ENCODE measurements at places on chromosomes 16 and 17.

DNA sequence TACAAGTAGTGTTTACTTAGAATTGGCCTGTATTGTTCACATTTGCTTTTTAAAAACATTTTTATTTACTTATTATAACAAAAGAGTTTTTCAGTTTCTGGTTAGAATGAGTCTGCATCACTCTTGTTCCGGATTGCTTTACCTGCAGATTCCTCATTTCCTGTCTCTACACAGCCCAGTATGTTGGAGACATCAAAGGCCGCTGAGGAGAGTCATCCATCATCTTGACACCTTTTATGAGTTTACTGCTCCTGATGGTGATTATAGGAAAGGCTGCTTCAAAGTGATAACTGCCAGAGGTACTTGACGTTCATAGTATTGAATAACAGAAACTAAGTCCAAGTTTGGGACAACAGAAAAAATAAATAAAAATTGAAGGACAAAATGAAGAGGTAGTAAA, 490.5 kb upstream of the CA10 start:
- no peak for DNase-seq

DNA sequence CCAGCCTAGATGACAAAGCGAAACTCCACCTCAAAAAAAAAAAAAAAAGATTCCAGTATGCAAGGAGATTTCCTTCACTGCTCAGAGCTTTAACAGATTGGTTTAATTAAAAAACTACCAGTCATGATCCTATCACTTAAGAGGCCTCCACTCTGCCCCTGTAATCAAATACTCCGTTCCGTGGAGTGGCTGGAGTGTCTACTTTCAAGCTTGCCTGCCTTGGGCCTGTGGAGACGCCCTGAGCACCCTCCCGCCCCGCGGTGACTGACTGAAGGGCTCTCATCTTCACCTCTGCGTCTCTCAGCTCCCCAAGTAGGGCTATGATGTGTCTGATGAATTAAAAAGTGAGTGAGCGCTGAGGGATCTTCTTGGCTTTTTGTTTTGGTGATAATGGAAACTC, 25.3 kb upstream of the TRPV3 start:
- DNase-seq = no peak

- no peak for DNase-seq
Observed at GRCh38 chr16:23408823-23409298, 44.1 kb downstream of the COG7 start.

- no peak for DNase-seq
Observed at GRCh38 chr17:34665150-34665806, 85.9 kb downstream of the TMEM132E start.

DNA sequence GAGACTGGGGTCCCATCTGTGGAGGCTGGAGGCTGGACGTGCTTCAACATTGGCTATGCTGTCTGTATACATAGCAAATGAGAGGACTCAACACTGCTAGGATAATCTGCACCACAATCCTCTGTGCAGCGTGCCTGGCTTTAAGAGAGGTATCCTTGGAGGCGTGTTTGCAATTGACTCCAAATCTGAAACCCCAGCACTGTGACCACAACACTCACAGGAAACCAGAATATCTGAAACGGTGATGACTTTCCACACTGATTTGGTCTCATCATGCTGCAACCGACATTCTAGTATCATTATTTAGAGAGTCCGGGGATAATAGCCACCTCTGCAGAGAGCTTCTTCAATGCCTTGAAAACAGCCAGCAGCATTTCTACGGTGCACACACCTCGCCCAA, 35.1 kb downstream of the TLE7 start:
- DNase-seq = no peak

- DNase-seq = no peak
Observed at GRCh38 chr17:44379887-44380286, 9.6 kb downstream of the ITGA2B start.

DNA sequence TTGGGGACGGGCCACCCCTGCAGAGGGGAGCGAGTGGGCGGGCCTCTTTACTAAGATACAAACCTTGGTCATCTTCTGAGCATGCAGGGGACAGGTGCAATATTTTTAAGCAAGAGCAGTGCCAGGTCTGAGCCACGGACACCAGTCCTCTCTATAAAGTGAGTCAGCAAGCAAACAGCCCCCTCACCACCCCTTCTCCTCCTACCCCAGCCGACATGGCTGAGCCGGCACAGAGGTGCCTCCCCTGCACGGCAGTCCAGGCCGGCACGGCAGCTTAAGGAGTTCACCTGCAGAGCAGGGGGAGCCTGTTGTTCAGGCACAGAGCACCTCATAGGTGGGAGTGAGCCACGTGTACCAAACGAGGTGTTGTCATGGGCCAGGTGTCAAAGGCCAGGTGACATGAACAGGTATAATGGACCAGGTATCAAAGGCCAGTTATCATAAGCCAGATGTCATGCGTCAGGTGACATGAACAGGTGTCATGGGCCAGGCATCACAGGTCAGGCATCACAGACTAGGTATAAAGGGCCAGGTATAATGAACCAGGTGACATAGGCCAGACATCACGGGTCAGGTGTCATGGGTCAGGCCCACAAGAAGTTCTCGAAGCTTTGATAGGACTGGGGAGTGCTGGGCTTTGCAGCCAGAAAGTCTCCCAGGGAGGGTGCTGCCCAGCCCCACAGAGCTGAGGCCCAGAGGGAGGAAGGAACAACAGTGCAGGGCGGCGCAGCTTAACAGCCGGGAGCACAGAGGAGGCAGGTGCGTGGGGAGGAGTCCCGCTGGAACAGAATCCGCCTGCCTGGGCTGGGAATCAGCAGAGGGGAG, 42.6 kb upstream of the ZNF469 start:
- no peak for DNase-seq

DNA sequence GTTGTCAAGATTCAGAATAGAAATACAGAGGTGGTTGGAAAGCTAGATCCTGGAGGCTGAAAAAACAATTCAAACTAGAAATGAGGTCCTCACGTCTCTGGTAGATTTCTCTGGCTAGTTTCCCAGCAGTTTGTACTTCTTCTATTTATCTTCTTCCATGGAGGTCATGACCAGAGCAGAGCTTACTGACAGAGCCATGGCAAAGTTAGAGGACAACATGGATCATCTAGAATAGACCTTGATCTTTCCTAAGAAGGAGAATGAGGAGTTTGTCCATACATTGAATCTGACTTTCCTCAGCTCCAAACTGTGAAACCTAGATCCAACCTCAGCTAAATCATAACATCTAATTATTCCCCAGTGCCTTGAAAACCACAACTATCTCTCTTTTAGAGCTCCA, 900.8 kb upstream of the GOT2 start:
- DNase-seq = no peak

DNA sequence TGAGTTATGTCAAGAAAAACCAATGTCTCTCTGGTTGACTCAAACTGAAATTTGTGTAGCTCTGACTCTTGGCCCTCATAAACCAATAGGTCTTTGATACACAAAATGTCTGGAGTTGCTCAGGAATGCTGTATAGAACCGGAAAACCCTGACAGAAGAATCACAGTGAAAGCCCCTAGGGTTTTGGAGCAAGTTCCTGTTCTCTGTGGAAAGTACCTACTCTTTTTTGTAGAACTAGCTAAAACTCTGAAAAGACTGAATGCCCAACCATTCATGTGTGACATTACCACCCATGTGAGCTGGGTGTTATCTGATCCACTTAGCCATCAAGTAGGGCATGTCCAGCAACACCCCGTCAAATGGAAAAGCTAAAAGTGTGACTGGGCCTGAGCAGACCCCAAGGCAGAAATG, 28.8 kb downstream of the CCL4 start:
- no peak for DNase-seq

DNA sequence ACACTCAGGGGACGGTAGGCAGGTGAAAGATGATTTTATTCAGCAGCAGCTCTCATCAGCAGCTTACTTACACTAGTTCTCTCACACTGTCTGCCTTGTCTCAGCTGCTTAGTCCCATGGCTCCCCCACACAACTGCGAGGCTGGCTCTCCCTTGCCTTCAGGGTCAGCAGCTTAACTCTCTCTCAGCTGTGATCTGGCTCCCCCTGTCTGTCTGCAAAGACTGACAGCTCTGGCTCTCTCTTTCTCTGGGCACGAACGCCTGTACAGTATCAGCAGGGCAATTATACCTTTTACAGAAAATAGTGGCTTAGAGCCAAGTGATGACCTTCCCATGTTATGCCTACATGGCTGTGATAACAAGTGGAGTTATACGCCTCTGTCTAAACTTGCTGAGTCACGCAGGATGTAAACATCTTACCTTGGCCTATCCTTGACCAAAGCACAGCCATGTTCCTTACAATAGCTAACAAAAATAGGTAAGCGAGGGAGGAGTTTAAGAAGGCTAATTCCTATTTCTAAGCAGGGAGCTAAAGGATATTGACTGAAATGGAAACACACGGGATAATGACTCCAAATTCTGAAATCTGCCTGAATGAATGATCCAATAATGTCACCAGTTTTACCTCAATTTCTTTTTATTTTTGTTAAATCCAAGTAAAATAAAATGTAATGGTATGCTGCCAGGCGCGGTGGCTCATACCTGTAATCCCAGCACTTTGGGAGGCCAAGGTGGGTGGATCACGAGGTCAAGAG, 1.1 kb upstream of the NDUFAB1 start:
- DNase-seq = peak; percentile 46

GRCh38 chr17:19239544-19239943, 2.4 kb downstream of the EPN2 start:
- DNase-seq = no peak

DNA sequence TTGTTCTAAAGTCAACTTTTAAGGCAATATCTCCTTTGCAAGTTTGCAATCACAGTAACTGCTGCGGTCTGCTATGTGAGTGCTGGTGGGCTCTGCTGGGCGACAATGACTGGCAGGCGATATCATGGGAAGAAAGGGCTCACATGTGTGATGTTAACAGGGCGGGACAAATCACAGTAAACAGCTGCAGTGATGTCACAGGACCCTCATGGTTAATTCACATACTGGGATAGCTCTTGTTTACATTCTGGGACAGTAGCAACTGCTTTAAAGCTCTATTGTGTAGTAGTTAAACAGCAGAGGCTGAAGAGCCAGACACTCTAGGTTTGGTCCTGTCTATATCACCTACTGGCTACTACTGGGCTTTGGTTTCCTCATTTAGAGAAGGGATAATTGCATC, 257.2 kb upstream of the ASIC2 start:
- no peak for DNase-seq

- DNase-seq = no peak
Observed at GRCh38 chr17:22505660-22506059, 813.3 kb downstream of the KCNJ18 start.

DNA sequence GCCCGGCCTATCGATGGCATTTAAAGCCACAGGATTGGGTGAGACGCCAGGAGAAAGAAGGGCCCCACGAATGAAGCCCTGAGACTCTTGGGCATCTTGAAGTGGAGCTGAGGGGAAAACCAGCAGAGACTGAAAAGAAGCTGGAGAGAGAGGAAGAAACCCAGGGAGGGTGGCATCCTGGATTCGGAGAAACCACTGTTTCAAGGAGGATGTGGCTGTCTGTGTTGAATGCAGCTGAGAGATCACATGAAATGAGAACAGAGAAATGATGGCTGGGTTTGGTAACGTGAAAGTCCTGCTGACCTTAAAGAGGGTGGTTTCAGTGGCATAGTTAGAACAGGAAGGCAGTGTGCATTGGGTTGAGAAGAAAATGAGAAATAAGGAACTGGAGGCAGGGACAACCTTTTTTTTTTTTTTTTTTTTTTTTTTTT, 3.8 kb downstream of the TNFSF12 start:
- peak; percentile 73 for DNase-seq

- no peak for DNase-seq
Observed at GRCh38 chr16:31334934-31335333, 20.0 kb upstream of the ITGAX start.

GRCh38 chr16:17440131-17440530, 30.6 kb downstream of the XYLT1 start:
- peak; percentile 40 for DNase-seq

- DNase-seq = peak; percentile 42
Observed at GRCh38 chr17:39921323-39921722, 2.9 kb upstream of the GSDMB start.

- DNase-seq = no peak
Observed at GRCh38 chr17:73336408-73337329, 24.9 kb upstream of the CDC42EP4 start.

DNA sequence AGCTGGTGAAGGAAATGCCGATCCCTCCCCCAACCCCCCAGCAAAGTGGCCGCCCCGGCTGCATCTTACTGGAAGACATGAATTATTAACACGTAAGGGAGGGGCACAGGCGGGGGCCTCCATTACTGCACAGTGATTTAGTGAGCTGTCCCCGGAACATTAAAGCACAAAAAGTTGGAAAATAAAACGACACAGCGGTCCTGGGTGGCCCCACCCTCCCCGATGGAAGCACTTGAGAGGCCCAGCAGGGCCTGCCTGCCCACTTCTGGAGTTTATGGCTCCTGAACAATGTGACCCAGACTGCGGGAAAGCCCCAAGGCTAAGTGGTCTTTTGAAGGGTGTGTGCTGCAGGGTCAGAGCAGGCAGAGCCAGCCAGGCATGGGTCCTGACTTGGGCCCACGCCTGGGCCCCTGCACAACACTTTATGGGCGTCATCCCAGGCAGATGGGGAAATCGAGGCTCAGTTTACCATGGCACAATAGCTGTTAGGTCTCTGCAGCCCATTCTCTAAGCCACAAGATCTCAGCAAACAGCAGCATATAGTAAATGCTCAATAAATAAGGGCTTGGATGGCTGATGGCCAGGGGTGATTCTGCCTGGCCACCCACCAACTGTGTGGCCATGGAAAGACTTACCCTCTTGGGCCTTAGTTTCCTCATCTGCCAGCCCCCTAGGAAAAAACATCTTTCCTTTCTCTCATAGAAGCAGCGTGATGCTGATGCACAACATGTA, 22.8 kb downstream of the CCDC102A start:
- DNase-seq = no peak

GRCh38 chr16:65312071-65312470, 190.2 kb upstream of the CDH11 start:
- DNase-seq = no peak

DNA sequence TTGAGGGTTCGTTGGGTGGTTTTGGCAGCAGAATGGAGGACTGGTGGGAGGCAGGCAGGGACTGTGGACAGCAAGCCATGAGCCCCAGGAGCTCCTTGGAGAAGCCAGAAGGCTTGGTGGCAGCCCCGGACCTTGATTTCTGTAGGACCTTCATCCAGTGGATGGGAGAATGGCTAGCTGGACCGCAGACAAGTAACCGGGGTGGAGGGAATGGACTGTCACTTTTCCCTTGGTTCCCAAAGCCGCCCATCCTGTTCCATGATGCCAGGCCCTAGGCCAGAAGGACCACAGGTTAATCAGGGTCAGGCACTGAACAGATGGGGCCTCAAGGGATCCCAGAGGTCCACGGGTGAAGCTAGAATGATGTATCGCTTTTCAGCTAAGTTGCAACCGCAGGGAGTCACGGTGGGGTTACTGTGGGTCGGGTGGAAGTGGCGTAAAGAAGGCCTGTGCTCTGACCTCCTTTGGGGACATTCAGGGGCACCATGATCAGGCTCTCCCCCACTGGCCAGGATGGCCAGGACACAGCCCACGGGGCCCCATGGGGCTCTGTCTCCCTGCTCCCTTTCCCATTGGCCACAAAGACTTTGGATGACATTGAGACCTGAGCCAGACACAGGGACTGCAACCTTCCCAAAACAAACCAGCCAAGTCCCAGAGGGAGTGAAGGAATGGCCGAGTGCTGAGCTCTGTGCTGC, 66.9 kb upstream of the MRTFB start:
- no peak for DNase-seq

Measured in GM10248 (cell line).